ENCODE measurements at places on chromosomes 3 and 15. TPM values are rescaled to one million over a fixed set of nuclear protein-coding genes. Genes with fewer than 3 reads are reported as not detected.

DNA sequence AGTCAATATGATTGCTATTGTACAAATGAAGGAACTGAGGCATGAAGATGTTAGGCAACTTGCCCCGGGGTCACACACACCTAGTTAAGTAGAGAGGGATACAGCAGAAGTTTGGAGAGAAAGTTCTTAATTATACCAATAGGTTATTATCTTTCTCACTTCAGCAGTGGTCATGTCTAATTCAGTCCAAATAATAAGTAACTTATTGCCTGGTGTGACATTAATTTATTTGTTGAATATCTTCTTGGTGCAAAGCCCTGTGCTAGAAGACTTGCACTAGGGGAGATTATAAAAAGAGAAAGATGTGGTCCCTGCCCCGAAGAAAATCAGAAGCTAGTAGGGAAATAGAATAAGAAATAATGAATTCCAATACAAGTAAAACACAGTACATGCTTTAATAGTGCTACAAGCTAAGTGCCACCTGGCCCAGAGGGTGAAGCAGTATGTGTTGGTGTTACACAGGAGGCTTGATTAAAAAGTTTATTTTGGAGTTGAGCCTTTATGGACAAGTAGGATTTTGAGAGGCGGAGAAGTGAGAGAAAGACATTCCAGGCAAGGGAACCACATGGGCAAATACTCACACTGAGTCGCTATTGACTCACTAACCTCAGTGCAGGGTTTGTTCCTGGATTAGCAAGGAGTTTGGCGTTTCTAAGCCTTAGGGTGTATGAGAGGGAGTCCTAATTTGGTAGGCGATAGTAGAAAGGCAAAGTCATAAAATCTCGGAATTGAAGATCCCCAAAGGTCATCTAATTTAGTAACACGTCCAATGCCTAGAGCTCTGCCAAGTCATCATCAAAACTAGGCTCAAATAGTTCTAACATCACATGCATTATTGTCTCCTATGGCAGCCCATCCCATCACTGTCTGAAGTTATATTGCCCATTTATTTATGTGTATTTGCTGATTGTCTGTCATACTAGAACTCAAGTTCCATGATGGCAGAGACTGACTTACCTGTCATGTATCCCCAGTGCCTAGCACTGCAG is 19.2 kb upstream of the GSK3B start:
- no peak for DNase-seq

GRCh38 chr15:52528564-52529340 is at the start of gene MYO5A:
Gene MYO5A, minus strand, starts transcription at chr15:52528880. Its CDS starts 74 bp downstream, at chr15:52528806.
- DNase-seq: peak; percentile 65

Gene CFAP92
- total RNA-seq: not detected

- peak; percentile 77 for DNase-seq
These were observed 193.6 kb downstream of the CLSTN2 start for GRCh38 chr3:140128631-140129030.

- no peak for DNase-seq
These were observed 394.9 kb downstream of the LSAMP start for GRCh38 chr3:116050311-116050915.

GRCh38 chr3:45758871-45759270 is 37.5 kb downstream of the SLC6A20 start:
- no peak for DNase-seq

Gene ZNF660
- 8.3 TPM for total RNA-seq

Gene RTP3
- not detected for total RNA-seq

Gene TNFSF10
- not detected for total RNA-seq

- no peak for DNase-seq
These were observed 4.7 kb downstream of the WWTR1 start for GRCh38 chr3:149653136-149653535.

Gene RASL12
- total RNA-seq: 0.08 TPM

DNA sequence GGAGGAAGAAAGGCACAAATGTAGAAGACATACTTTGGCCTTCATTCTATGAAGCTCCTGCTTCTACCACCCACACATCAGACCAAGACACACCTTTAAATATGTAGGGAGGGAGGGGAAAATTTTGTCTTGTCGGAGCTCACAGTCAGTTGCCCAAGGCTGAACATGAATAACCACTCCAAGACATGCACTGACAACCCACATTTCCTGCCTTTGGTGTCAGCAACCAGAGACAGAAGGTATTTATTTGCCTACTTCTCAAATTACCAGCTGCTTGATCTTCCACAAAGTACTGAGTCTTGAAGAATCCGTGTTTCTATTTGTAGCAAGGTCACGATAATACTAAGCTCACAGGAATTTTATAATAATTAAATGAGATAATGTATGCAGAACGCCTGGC is 169.7 kb downstream of the KCNMB2 start:
- DNase-seq: no peak
